ENCODE measurements at places on chromosomes 2 and 18.

GRCh38 chr2:45070113-45070652, 60.9 kb upstream of the SIX2 start:
- DNase-seq: no peak

DNA sequence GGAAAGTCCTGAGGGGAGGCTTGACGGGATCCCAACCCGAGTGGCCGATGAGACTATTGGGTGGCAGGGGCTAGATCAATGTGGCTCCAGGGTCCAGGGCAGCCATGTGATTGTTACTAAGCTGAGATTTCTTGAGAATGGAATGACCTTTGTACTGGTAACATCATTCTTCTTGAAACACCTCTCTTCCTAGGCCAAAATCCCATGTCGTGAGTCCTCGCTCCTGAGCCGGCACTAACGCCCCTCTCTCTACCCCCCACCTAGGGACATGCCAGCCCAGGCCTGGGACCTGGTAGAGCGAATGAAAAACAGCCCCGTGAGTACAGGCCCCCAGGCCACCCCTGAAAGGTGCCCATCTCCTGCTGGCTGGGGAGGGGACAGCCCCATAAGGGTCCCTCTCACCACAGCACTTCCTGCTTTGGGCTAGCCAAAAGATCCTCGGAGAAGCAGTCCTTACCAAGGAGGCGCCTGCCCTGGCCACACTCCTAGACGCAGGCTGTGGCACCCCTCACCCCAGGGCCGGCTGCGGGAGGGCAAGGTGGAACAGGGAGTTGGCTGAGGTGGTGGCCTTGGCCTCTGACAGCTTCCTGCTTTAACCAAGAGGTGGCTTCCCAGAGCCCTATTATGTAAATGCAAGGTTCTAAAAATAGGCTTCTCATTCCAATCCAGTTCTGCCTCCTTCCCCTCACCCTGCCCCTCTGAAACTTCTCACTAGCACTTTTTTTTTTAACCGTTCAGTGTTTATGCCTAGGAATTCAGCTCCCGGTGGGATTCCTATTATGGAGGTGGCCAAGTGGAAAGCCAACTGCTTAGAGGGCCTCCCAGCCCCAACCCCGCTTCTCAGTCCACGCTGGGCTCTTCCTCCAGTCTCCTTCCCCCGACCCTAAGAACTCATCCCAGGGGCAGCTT, 126.6 kb upstream of the PPP1CB start:
- peak; percentile 54 for DNase-seq

DNA sequence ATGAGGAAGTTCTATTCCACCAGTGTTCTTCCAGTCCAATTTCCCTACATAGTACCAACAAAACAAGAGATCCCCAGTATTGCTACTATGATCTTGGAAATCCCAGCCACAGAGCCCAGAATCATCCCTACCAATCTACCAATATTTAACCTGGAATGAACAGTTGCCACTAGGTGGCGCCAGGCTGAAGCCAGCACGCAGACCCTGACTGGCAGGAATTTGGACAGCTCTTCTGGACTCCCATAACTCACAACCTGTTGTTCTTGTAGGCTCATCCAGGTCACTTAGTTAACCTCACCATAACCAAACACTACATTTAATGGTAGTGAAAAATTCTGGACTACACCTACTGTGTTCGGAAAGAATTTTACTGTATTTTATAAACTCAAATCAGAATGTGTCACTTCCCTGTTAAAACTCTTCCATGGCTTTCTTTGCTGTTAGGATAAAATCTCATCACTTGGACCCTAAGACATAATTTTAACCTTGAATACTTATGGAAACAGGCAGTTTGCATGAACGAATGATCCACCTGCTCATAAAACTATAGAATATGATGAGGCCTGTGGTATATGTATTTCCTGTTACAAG, 59.8 kb upstream of the SLC38A11 start:
- DNase-seq: peak; percentile 33

GRCh38 chr2:234463626-234464290, 33.1 kb downstream of the ARL4C start:
- DNase-seq: peak; percentile 76

Data from activated T-helper 2 cell treated with anti-CD3 and anti-CD28 coated beads, Interferon-gamma antibody, Interleukin-2, Interleukin-4, amounts not matched to agents 10 μg/mL and 5 μg/mL and 100 μg/mL, durations not matched to agents 14 hours and 24 hours and 36 hours (primary cell).